ENCODE measurements at places on chromosomes 11 and 22.

DNA sequence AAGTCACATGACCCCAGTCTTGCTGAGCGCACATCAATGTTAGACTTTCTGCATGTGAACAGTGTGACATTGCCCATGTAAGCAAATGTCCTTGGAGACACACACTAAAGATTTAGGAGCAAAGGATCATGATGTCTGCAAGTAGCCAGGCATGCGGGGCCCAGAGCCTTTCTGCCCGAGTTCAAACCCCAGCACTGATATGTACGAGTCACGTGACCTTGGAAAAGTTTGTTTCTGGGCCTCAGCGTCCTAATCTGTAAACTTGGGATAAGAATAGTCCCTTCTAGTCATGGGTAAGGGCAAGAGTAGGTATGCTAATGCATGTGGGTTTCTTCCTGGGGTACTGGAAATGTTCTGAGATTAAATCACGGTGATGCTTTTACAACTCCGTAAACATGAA, 16.8 kb upstream of the PGA3 start:
- no peak for DNase-seq

- no peak for DNase-seq
Measured at GRCh38 chr11:61361237-61361740, 393 bp downstream of the CYB561A3 start.

DNA sequence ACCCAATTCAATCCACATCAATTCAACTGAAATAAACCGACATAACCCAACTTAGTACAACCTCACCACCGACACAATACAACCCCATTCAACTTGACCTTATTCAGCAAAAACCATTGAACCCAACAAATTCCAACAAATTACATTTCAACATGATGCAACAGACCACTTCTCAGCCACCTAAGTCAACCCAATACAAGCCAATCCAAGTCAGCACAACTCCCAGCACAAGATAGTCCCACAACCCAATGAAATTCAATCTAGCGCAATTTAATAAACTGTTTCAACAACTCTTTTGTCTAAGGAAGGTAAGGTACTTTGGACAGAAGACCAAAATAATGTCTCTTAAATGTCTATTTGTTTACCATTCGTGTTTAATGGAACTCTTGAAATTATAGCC, 226.0 kb downstream of the MIAT start:
- no peak for DNase-seq

- peak; percentile 19 for DNase-seq
Measured at GRCh38 chr11:18322818-18323570, 627 bp downstream of the GTF2H1 start.

DNA sequence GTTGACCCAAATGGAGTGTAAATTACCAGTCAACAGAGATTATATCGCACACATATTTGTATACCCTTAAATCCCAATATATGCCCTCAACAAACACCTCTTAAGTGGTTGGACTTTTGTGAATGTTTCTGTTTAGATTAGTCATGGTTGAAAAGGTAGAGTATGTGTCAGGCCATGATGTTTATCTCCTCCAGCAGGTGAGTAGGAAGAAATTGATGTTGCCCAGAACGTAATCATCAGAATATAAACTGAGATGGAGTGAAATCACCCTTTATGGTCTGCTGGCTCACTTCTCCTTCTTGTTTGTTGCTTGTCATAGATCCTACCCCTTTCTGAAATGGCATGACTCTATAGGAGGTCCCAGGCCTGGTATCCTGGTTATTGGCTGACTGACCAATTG, 431.8 kb downstream of the ETS1 start:
- peak; percentile 60 for DNase-seq

- DNase-seq, result no peak
Measured at GRCh38 chr11:44624761-44625221, 59.3 kb downstream of the CD82 start.

- no peak for DNase-seq
Measured at GRCh38 chr11:70204466-70204799, 1.3 kb downstream of the FADD start.

DNA sequence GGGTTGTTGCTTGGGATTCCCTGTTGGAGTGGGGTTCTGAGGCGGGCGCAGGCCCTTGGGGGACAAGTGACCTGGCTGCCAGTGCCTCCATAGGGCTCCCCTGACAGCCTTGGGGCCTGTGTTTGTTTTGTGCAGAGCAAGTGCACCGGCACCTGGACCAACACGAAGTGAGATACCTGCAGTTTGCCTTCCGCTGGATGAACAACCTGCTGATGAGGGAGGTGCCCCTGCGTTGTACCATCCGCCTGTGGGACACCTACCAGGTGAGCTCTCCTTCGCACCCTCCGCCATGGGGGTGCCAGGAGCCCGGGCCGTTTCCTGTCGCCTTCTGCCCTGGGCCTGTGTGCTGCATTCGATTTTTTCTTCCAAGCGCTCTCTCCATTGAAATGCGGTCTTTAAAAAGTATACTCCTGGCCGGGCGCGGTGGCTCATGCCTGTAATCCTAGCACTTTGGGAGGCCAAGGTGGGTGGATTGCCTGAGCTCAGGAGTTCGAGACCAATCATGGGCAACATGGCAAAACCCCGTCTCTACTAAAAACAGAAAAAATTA, 274.6 kb downstream of the TBC1D22A start:
- DNase-seq, result no peak

DNA sequence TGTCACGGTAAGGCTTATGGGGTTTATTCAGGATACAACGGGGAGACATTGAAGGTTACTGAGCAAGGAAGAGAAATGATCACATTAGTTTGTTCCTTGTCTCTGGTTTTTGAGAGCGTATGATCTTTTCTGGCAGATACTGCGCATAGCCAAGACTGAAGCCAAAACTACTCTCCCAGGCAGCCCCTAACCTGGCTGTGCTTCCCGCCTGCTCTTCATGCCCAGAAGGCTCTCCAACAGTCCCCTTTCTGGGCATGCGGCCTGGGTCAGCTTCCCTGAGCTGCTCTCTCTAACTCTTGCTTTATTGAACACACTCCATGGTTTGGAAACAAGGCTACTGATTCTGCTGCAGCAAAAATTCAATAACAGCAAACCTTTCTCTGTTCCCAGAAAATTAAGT, 306.6 kb downstream of the BUD13 start:
- no peak for DNase-seq

GRCh38 chr11:31872076-31872443, 60.9 kb upstream of the PAX6 start:
- peak; percentile 50 for DNase-seq

DNA sequence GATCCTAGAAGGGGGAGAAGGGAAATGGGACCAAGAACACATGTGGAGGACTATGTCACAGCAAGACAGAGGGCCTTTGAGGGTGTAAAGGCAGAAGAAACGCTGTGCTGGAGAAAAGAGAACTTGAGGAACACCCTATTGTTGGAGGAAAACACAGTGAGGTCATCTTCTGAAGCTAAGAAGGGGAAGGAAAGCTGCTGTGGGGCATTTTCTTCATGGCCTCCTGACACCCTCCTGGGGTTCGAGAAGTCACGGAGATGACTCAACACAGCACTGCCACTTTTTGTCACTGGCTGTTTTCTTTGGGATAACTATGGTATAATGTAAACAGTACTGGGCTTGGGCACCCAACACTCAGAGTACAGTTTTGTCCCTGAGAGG, 492.6 kb upstream of the CADM1 start:
- DNase-seq, result no peak

DNA sequence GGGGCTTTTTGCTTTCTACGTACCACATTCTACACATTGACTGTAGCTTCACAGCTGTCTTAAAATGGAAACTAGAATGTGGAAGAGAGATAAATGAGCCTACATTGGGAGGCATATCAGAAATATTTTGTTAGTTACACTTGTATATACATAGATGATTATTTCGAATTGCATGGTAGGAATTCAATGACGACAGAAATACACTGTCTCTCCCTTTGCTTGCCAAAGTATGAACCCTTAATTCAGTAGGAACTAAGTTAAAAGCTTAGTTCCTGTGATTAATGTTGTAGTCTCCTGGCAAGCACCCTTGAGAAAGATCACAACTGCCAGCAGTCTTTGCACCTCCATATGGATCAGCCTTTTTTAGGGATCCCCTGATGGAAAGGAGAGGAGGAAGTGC, 10.1 kb downstream of the C11orf87 start:
- DNase-seq, result no peak

DNA sequence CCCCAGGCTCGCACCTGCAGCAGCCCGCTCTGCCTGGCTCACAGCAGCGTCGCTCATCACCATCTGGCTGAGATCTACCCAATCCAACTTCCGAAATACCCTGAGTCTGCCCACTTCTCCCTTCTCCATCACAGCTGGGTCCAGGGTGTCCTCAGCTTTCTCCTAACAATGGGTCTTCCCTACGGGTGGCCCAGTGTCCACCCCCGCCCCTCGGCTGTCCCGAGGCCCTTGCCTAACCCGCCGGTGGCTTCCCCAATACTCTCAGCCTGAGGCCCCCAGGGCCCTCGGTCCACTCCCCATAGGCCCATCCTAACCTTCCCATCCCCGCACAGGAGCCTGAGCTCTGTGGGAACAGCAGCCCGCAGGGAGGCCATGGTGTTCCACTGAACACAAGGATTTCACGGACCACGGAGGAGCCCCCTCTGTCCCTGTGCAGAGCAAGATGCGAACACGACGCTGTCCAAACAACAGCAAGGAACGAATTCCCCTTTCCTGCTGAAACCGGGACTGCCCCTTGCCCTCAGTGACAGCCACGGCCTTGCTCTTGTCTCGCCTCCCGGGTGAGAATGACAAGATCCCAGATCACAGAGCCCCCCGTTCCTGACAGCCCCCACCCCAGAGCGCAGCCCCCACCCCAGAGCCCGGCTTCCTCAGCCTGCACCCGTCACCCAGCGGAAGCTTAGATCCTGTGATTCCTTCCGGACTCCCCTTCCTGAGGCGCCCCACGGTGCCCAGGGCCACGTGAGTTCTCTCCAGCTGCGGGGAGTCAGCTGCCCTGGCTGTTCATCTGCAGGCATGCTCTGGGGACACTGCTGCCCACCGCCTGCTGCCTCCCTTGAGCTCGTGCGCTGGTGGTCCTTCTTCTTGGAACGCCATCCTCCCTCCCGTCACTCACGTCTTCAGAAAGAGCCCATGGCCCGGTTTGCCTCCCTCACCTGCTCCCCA, 48.8 kb upstream of the CARS1 start:
- no peak for DNase-seq

GRCh38 chr11:61297341-61297740, 2.2 kb upstream of the VWCE start:
- DNase-seq, result peak; percentile 55

DNA sequence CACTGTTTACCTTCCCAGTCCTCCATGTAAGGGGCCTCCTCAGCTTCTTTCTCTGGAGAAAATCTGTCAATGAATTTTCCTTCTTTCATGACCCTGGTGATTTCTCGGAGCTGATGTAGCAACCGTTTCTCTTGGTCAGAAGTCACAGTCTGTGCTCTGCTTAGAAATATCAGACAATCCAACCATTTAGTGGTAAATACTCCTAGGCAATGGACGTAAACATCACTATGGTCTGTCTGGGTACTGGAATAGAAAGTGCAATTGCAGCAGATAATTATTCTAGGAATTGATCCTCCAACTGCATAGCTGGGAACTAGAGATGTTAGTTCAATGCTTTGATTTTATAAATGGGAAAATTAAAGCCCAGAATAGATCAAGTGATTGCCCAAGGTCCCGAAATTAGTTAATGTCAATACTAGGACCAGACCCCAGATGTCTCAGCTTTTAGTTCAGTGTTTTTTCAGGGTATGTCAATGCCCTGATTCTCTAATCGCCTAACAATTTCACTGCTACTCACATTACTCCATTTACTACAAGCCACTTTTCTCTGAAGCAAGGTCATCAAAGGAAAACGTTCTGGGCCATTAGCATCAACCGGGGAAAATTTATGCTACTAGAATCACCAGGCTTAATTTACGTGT, 42.1 kb downstream of the RIC3 start:
- DNase-seq, result no peak

DNA sequence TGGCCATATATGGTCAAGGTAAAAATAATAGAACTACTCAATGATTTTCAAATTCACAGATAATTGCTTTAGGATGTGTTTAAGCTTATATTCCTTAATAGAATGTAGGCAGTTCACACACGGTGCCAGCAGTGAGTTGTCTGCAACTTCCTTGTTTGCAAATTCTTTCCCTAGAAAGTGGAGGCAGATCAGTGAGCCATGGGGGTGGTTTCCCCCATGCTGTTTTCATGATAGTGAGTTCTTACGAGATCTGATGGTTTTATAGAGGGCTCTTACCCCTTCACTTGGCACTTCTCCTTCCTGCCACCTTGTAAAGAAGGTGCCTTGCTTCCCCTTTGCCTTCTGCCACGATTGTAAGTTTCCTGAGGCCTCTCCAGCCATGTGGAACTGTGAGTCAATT, 111.8 kb upstream of the LMO1 start:
- no peak for DNase-seq

DNA sequence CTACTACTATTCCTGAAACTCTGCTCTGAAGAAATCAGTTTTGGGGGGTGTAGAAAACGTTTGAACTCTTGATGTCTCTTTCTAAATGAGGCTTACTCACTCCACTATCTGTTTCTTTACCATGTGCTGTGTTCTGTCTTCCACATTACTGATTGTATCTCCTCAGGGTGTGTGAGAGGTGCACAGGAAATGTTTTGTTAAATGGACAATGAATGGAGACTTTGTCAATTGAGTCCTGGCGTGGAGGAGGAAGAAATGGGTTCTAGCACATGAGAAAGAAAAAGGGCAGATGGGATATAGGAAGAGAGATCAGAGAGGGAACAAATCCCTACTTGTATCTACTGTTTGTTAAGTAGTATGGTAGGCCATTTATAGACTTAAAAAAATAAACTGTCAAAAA, 577.1 kb upstream of the CCDC90B start:
- no peak for DNase-seq

DNA sequence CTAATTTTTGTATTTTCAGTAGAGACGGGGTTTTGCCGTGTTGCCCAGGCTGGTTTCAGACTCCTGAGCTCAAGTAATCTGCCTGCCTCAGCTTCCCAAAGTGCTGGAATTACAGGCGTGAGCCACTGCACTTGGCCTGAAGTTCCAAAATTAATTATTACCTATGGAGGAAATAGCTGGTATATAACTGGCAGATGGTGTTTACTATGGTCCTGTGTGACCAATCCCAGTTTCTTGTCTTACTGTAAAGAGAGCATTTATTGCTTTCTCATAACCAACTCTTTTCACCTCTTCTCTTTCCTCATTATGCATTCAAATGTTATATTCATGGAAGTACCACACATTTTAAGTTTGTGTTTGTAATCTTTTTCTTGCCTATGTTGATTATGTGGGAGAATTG, 24.2 kb upstream of the ACAT1 start:
- DNase-seq, result no peak

DNA sequence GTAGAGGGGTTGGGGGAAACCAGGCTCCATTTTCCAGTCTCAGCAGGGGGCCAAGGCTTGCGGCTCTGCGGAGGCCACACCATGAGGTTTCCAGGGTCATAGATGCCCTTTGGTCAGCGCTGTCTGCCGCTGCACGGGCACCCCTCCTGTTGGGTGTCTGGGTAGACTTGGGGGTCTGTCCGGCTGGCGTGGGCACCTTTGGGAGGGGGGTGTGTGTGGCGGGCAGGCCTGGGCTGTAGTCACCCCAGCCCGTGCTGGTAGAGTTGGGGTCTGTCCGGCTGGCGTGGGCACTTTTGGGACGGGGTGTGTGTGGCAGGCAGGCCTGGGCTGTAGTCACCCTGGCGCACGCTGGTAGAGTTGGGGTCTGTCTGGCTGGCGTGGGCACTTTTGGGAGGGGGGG, 18.6 kb downstream of the LSP1 start:
- DNase-seq, result no peak
